Activated T-cell treated with anti-CD3 and anti-CD28 coated beads, Interleukin-2, amount 50 U/mL, for 72 hours (primary cell): ENCODE measurements at places on chromosomes 7 and 10. TPM values are rescaled to one million over a fixed set of nuclear protein-coding genes. Genes with fewer than 3 reads are reported as not detected.

The NRP1 gene
- total RNA-seq, result 0.72 TPM

The SMIM30 gene
- 30.7 TPM for total RNA-seq

The CALN1 gene
- total RNA-seq, result 0.86 TPM

The ARHGAP12 gene
- total RNA-seq, result 5.6 TPM

The EPO gene
- not detected for total RNA-seq

The RNF133 gene
- not detected for total RNA-seq

The SEC61G gene
- 78.3 TPM for total RNA-seq

The NOLC1 gene
- total RNA-seq, result 124 TPM

The HOXA2 gene
- not detected for total RNA-seq

The TMEM273 gene
- total RNA-seq, result 88.0 TPM

The ACBD7 gene
- 5.5 TPM for total RNA-seq

The DOCK1 gene
- total RNA-seq, result 0.35 TPM

The STOX1 gene
- 0.41 TPM for total RNA-seq

The TACC2 gene
- total RNA-seq, result not detected

The ELN gene
- total RNA-seq, result not detected

The YWHAG gene
- 107 TPM for total RNA-seq

The IDI2 gene
- not detected for total RNA-seq

The FKBP14 gene
- 13.3 TPM for total RNA-seq

The CALY gene
- total RNA-seq, result 0.09 TPM

The GBX1 gene
- total RNA-seq, result not detected

The ACTL6B gene
- total RNA-seq, result not detected

The PLA2G12B gene
- total RNA-seq, result not detected

The PRF1 gene
- 44.5 TPM for total RNA-seq

The MUC12 gene
- total RNA-seq, result 1.6 TPM

The HABP2 gene
- not detected for total RNA-seq

The SKIDA1 gene
- total RNA-seq, result 0.23 TPM

The KEL gene
- 1.8 TPM for total RNA-seq

The SPDYE8 gene
- total RNA-seq, result not detected

The PNLIPRP1 gene
- total RNA-seq, result not detected

The SEC31B gene
- 106 TPM for total RNA-seq

The NEBL gene
- 0.09 TPM for total RNA-seq

The PRSS37 gene
- total RNA-seq, result not detected

The VAX1 gene
- not detected for total RNA-seq

The GPR26 gene
- total RNA-seq, result not detected

The CACUL1 gene
- 29.8 TPM for total RNA-seq

The CASTOR2 gene
- total RNA-seq, result 4.4 TPM

The PTER gene
- 40.7 TPM for total RNA-seq

The KIAA1549 gene
- total RNA-seq, result 0.93 TPM

The EFCAB10 gene
- not detected for total RNA-seq

The SFRP4 gene
- total RNA-seq, result not detected

The PPP1R9A gene
- 0.02 TPM for total RNA-seq

The KLF14 gene
- total RNA-seq, result not detected

The AGMO gene
- total RNA-seq, result not detected

The TMEM213 gene
- total RNA-seq, result not detected

The PLEKHS1 gene
- not detected for total RNA-seq

The SPDYE2B gene
- total RNA-seq, result not detected

The ZNF479 gene
- not detected for total RNA-seq

The OR6V1 gene
- total RNA-seq, result not detected
